ENCODE measurements at places on chromosomes 7 and 10.
A peak's percentile ranks its signal among the peaks of the same experiment; 100 is the strongest.

DNA sequence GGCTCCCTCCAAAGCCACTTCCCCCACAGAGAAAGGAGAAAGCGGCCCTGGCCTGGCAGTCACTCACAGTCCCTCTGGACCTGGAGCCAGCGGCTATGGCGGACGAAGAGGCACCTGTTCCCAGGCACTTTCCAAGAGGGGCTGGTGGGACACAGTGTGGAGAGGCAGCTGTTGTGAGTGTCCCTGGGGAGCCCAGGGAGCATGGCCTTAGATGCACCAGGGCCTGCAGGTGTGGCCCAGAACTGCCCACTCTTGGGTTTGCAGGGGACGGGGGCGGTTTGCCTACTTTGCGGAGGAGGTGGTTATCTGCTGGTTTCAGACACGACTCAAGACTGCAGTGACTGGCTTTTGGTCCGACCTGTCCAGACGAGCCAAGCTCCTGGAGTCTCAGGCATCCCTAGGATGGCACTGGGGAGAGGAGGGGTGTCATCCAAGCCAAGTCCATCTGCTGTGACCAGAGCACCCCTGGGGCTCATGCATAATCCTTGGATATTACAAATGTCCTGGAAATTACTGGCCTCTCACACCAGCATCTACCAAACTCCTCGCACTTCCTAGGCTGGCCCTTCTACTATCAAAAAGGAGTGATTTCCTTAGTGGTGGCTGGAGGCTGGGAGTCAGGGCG lies 18.4 kb downstream of the CTBP2 start:
- no peak for DNase-seq

- no peak for DNase-seq
These were observed 54.0 kb upstream of the RPA3 start for GRCh38 chr7:7772397-7772821.

GRCh38 chr10:89062861-89063260 lies 72.3 kb downstream of the FAS start:
- no peak for DNase-seq

- no peak for DNase-seq
These were observed 28.1 kb downstream of the HK1 start for GRCh38 chr10:69306421-69306820.

- DNase-seq: no peak
These were observed 161.8 kb upstream of the CACNA2D1 start for GRCh38 chr7:82605247-82605864.

DNA sequence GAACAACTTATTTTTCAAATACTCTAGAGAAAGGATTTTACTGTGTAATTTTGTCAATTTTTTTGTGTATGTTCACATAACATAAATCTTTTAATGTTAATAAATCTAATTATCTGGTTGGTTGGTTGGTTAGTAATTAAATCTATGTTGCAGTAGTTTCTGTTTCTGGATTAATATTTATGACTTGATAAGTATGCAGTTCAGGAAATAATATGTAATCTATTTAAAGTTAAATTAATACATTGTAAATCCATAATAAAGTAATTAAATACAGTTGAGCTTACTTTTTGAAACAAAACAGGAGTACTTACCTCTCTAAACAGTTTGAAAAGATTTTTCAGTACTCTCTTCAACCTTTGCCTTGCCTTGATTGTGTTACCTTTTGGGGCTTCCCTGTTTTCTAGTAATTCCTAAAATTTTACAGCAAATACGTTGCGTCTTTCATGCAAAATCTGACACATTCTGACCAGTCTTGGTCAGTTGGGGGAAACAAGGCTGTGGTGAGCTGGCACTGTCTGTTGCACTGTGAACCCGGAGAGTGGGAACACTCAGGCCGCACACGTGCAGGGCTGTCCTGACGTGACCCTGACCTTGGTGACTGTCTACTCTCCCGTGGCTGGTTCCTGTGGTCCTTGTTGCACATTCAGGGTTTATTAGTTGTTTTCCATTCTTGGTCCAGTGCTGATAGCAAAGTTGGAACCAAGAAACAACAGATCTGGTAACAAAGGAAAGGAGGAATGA lies 45.6 kb upstream of the FGL2 start:
- no peak for DNase-seq

DNA sequence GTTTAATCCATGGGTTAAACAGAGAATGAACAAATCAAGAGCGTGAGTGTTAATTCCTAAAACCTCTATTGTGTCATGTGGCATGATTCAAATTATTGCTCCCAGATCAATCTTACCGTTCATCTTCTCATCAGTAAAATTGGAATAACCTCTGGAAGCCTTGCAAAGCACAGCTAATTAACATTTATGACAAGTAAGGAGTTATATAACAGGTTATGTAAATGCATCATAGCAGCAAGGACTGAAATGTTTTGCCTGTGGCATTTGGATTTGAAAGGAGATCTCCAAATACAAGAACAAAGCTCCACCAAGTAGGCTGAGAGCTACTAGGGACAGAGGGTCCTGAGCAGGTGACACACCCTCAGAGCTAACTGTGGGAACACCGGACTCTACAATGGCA lies 502.9 kb upstream of the CELF2 start:
- DNase-seq: no peak

GRCh38 chr7:150966002-150966401 lies 12.1 kb downstream of the KCNH2 start:
- DNase-seq: no peak

- DNase-seq: peak; percentile 68
These were observed 37.0 kb upstream of the IL15RA start for GRCh38 chr10:6014241-6014761.

DNA sequence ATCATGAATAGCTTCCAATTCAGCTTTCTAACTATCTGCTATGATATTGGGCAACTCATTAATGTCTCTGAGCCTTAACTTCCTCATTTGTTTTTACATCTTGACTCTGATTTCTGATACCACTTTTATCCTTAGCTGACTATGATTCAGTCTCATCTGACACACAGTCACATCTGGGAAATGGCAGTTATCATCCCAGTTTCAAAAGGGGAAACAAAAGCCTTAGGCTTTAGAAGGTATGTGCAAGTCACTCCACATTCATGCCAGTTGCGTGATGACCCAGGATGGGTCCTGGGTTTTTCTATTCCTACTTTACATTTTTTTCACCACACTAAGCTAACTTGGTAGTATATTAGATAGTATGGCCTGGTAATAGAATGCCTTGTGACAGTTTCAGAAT lies 12.7 kb downstream of the SCIN start:
- DNase-seq: no peak

DNA sequence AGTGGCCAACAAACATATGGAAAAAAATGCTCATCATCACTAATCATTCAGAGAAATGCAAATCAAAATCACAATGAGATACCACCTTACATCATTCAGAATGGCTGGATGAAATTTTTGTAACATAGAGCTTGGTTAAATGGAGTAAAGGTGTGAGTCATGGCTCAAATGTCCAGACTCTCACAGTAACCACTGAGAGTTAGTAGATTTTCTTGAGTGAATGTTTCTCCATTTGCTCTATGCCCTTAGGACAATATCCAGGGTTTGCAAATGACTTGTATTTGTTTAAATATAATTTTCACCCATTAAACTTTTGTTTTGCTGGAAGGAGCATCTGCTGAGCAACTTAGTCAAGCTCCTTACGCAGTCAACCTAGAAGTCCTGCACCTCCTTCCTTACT lies 967.2 kb downstream of the XPNPEP1 start:
- no peak for DNase-seq

GRCh38 chr10:121503587-121504051 lies 94.6 kb downstream of the FGFR2 start:
- DNase-seq: no peak

All from T-helper 22 cell (primary cell).